ENCODE measurements at places on chromosomes 16 and 17.

DNA sequence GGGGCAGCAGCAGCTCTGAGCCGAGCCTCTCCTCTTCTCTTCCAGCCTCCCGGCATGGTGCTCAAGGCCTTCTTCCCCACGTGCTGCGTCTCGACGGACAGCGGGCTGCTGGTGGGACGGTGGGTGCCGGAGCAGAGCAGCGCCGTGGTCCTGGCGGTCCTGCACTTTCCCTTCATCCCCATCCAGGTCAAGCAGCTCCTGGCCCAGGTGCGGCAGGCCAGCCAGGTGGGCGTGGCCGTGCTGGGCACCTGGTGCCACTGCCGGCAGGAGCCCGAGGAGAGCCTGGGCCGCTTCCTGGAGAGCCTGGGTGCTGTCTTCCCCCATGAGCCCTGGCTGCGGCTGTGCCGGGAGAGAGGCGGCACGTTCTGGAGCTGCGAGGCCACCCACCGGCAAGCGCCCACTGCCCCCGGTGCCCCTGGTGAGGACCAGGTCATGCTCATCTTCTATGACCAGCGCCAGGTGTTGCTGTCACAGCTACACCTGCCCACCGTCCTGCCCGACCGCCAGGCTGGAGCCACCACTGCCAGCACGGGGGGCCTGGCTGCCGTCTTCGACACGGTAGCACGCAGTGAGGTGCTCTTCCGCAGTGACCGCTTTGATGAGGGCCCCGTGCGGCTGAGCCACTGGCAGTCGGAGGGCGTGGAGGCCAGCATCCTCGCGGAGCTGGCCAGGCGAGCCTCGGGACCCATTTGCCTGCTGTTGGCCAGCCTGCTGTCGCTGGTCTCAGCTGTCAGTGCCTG, 4.4 kb downstream of the PIGQ start:
- no peak for DNase-seq

DNA sequence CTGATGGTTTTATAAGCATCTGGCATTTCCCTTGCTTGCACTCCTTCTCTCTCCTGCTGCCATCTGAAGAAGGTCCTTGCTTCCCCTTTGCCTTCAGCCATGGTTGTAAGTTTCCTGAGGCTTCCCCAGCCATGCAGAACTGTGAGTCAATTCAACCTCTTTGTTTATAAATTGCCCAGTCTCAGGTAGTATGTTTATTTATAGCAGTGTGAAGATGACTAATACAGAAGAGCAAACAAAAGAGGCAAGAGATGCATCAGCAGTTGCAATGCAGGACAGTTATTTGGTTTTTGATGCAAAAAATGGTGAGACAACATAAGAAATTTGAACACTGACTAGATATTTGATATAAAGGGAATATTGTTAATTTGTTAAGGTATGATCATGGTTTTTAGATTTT, 16.8 kb downstream of the TMEM100 start:
- no peak for DNase-seq

GRCh38 chr17:7854851-7855659, at the start of gene TMEM88:
TMEM88 (plus strand) TSS chr17:7855066; CDS start chr17:7855075, 9 bp downstream.
- DNase-seq = no peak

DNA sequence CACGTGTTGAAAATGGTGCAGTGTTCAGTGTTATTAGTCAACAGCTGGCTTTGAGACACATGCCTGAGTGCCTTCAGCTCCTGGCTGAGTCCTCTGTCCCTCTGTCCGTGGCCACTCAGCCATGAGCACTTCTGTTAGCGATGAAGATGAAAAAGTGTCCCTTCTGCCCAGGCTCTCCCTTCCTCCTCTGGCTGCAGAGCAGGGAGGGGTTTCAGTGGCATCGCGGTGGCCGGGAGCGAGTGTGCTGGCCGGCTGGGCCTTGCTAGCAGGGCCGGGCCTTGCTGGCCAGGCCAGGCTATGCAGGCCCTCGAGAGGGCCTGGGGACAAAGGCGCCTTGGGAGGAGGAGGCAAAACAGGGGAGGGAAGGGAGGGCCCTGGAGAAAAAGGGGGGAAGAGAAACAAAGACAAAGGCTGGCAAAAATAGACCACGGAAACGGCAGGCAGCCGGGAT, 47.7 kb downstream of the CMIP start:
- DNase-seq = no peak

Measured in SK-N-DZ (cell line).